ENCODE measurements at places on chromosomes 4 and X. TPM values are rescaled to one million over a fixed set of nuclear protein-coding genes. Genes with fewer than 3 reads are reported as not detected.

HSD17B13 gene
- total RNA-seq = not detected

MYOZ2 gene
- not detected for total RNA-seq

ADAD1 gene
- not detected for total RNA-seq

ZNF732 gene
- total RNA-seq = not detected

CT47B1 gene
- total RNA-seq = not detected

ASB12 gene
- total RNA-seq = not detected

ANTXR2 gene
- 42.1 TPM for total RNA-seq

PRSS12 gene
- total RNA-seq = 53.4 TPM

FGFRL1 gene
- 25.8 TPM for total RNA-seq

TRPC5OS gene
- total RNA-seq = not detected

UCP1 gene
- not detected for total RNA-seq

LGI2 gene
- total RNA-seq = 0.40 TPM

PCDH19 gene
- 0.35 TPM for total RNA-seq

CYBB gene
- 5.5 TPM for total RNA-seq

NAA11 gene
- not detected for total RNA-seq

OPRPN gene
- total RNA-seq = not detected

MAMLD1 gene
- total RNA-seq = 2.5 TPM

INTS6L gene
- total RNA-seq = 11.7 TPM

SNCA gene
- 9.1 TPM for total RNA-seq

RPA4 gene
- total RNA-seq = 19.0 TPM

CTAG1B gene
- total RNA-seq = not detected

STK26 gene
- total RNA-seq = 10.2 TPM

ADGRL3 gene
- 9.0 TPM for total RNA-seq

All from Peyer's patch (tissue), 4 donors.